ENCODE measurements at places on chromosomes 12 and 14. TPM values are rescaled to one million over a fixed set of nuclear protein-coding genes. Genes with fewer than 3 reads are reported as not detected.

FAM90A1 gene
- total RNA-seq, result not detected

- no peak for DNase-seq
Measured at GRCh38 chr12:114882083-114882482, 198.1 kb upstream of the TBX3 start.

- DNase-seq, result no peak
Measured at GRCh38 chr14:23125933-23126524, 7.0 kb upstream of the CEBPE start.

ACOT6 gene
- not detected for total RNA-seq

CCDC63 gene
- 0.24 TPM for total RNA-seq

DNA sequence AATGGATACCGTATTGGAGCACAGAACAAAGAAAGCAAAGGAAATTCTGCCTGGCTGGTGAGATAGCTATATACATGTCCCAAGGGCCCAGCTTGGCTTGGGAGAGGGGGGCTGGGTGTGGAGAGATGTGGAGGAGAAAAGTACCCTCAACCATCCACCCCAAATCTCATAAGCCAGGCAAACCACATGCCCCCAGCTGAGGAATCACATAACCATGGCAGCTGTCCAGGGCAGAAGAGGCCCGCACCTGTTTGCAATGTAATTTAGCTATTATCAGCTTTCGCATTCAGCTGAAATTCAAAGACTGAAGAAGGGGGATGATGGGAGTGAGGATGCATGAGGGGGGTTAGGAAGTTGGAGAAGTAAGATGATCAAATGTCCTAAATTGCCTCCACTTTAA is 196.1 kb downstream of the TBX5 start:
- no peak for DNase-seq

IL23A gene
- total RNA-seq, result 0.31 TPM

DNA sequence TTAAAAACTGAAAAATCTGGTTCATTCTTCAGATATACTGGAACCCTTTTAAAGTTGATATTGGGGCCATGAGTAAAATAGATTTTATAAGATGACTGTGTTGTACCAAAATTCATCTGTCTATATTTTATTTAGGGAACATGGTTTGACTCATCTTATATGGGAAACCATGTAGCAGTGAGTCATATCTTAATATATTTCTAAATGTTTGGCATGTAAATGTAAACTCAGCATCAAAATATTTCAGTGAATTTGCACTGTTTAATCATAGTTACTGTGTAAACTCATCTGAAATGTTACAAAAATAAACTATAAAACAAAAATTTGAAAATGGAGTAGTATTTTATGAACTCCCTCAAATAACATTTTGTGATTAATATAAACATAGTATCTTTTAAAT is 14.2 kb downstream of the PTGER2 start:
- DNase-seq, result no peak

DNA sequence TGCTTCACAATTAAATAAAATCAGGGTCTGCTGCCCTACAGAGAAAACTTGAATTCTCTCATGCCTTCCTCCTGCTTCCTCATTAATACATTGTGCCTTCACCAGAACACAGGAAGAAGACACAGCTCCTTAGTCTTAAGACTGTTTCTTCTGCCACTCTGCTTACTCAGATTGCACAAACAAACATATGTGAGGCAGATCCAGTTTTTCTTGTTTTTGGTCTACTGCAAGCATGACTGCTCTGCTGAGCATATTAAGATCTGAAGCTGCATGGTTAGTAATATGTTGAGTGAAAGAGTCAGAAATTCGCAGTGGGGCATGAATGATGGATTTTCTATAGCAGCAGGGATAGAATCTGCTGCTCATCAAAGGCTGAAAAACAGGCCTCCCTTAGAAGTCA is 321.1 kb upstream of the STXBP6 start:
- DNase-seq, result no peak

HOXC12 gene
- total RNA-seq, result not detected

DNA sequence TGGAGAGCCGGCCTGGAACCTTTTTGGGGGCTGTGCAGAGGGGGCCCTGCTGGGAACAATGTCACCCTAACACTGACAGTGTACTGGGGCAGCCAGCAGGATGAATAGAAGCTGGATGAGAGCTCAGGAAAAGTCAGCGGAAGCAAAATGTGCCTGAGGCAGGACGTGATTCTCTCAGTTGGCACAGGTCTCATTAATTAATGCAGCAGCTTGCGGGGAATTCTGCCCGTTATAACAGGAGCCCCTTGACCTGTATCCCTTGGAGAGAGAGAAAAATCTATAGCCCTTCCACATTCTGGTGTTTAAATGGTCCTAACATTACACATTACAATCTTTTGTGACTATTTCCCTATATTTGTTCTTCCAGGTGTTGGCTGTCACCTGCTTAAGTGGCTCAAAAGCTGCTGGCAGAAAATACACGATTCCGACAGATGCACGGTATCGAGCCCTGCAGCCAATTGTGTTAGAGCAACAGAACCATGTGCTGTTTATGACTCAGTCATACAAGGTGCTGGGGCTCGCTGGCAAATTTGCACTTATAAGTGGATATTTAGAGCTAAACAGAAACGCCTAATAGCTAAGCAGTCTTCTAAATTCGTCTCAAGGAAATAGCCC is 854.7 kb downstream of the AACS start:
- no peak for DNase-seq

GRCh38 chr12:49233842-49234526 is 30.9 kb upstream of the TUBA1C start:
- DNase-seq, result no peak

DNA sequence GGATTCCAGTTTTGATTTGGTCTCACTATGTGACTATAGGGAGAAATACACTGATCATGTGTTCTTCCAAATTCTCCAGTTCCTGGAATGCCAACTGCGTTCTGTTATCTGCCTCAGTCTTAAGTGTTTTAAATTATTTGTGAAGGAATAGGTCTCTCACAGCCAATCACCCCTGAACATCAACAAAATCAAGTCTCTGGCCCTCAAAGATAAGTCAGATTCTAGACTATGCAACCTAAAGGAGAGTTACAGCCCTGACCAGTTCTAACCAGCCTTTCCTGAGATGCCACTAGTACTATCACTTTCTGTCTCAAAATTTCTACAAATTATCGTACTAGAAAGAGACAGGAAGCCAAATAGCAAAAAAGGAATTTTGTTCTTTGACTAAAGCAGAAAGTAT is 22.3 kb downstream of the ZFC3H1 start:
- DNase-seq, result no peak

- no peak for DNase-seq
Measured at GRCh38 chr12:8064131-8064530, 2.0 kb downstream of the C3AR1 start.

GRCh38 chr12:68403711-68404110 is 71.5 kb upstream of the MDM1 start:
- DNase-seq, result no peak

COPS7A gene
- 41.8 TPM for total RNA-seq

- no peak for DNase-seq
Measured at GRCh38 chr14:75877292-75877691, 104.5 kb downstream of the TGFB3 start.

GRCh38 chr12:109191621-109192250 is 75.3 kb downstream of the ACACB start:
- DNase-seq, result no peak

DNA sequence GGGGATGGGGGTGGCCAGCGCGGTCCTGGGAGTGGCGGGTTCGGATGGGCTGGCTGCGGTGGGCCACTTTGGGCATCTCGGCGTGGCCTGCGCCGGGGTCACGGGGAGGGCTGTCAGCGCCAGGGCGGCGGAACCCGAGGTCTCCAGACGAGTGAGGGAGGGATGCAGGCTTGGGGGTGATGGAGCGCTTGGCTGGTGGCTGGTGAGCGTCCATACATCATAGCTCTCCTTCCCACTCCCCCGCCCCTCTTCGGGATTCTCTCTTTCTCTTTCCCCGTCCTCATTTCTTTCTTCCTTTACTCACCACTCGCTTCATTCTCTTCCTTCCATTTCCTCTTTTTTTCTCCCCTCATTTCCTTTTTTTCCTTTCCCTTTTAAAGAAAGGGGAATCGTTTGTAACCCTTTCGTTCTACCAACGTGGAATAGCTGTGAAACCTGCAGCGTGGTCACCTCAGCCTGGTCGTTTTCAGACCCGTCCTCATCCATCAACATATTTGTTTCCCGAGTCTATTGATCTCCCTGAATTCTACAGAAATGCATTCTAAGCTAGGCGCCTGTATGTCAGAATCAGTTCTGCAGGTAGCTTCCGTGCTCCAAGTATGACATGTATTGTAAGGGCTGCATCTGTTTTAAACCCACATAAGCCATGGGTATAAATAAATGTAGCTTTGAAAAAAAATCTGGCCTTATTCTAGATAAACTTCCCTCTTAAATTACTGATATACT is 260.3 kb upstream of the E2F7 start:
- DNase-seq, result peak; percentile 62

GRCh38 chr14:93720981-93721483 is 67.3 kb downstream of the PRIMA1 start:
- DNase-seq, result no peak

GRCh38 chr14:29895591-29896083 is 32.0 kb downstream of the PRKD1 start:
- DNase-seq, result no peak

DNA sequence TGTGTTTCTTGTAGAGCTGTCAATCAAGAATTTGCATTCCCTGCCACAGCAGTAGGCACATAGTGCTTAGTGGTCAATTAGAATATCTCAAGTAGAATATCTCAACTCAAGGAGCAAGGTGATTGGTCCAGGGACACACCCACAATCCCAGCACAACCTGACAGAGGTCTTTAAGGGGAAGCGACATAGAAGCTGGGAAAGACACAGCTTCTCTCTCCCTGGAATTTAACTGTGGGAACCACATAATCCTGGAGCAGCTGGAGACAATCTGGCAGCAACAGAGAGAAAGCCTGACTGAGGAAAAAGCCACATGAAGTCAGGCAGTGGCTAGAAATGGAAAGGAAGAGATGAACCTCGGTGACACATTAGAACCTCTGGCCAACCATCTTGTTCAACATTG is 85.7 kb upstream of the LMO3 start:
- peak; percentile 21 for DNase-seq

TSPAN19 gene
- 4.3 TPM for total RNA-seq

TMED8 gene
- total RNA-seq, result 23.5 TPM

DNA sequence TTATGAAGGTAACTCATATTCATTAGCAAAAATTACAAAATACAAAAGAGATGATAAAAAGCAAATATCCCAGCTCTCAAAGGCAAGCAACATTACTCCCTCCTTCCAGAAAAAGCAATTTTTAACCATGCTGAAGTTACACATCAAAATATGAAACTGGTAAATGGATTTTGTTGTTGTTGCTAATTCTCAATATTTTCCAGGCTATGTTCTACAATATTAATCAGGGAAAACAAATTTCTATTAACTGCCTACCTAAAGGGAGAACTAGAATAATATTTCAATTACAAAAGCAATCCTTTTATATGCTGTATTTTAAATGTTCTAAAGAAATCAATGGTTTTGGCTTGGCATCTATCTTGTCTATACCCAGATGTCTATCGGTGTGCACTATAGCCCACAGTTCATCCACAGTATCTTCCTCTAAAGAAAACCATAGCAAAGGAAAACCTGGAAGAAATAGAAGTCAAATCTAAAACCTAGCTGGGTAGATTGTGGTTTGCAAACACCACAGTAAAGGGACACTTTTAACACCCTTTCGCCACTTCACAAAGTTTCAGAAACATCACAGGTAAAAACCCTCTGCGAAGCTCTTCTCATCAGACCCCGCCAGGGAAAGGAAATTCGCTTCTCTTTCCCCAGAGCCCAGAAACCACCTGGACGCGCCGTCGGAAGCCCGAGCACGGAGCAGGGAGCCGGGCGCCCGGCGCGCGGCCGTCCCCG is 32.0 kb downstream of the TC2N start:
- DNase-seq, result no peak

- DNase-seq, result no peak
Measured at GRCh38 chr12:105504286-105504685, 173.8 kb downstream of the C12orf75 start.

GRCh38 chr14:73723797-73724661 is 9.8 kb upstream of the PNMA1 start:
- DNase-seq, result peak; percentile 38

- peak; percentile 96 for DNase-seq
Measured at GRCh38 chr12:55019784-55020183, at the start of gene NEUROD4. Gene NEUROD4, plus strand, starts transcription at chr12:55019974. Its CDS starts 6,466 bp downstream, at chr12:55026440.

DNA sequence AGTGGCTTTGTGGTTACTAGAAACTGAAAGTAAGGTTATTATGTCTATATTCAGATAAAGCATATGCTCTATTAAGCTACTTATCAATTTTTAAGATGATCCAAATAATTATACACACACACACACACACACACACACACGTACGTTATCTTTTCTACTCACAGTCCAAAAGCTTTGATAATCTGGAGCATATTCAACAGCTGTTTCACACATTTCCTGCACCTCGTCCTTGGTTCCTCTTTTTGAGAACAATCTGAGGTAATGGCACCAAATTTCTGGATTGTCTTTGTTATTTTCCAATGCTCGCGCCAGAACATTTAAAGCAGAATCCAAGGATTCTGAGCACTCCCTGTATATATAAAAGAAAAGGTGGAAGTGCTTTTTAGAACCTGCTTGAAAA is 37.5 kb downstream of the ZFC3H1 start:
- no peak for DNase-seq

DNA sequence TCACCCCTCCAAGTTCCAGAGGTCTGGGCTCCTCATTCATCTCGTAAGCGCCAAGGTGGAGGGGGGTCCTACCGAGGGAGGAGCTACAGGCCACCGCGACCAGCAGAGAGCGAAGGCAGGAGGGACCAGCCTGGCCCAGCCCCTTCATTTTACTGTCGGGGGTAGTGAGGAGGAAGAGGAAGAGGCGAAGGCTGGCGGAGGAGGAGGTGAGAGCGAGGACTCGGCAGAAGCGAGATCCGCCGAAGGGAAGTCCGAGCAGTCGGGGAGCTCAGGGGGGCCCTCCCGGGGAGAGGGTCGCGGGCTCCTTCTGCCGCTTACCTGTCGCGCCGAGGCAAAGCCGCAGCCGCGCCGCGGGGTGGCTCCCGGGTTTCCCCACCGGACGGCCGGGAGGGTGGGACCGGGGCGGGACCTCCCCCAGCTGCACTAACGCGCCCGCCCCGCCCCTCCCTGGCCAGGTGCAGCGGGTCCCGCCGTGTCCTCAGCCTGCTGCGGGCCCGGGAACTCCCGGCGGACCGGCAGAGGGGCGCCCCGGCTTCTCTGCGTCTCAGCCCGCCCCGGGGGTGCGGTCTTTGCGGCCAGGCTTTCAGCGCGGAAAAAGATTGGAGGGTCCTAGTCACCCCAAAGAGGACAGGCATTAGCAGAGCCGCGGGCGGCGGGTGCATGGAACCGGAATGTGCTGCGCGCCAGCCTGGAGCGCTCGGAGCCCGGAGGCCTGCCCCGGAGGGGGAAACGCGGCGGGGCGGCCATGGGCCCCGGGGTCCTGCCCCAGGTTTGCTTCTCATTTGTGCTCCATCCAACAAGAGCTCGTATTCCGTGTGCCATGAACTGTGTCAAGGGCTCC is at the start of gene GALNT6:
Gene GALNT6 (minus strand): TSS at position 124 of the 841 bp plus-strand sequence. CDS start 11,625 bp downstream, outside the sequence.
- DNase-seq, result peak; percentile 67

- DNase-seq, result no peak
Measured at GRCh38 chr12:84696281-84696680, 216.3 kb downstream of the SLC6A15 start.

GRCh38 chr14:54446161-54446693 is 5.1 kb upstream of the CNIH1 start:
- DNase-seq, result no peak

GRCh38 chr12:109100741-109101140 is 3.3 kb downstream of the UNG start:
- DNase-seq, result no peak

GRCh38 chr12:115473257-115473956 is 789.4 kb upstream of the TBX3 start:
- no peak for DNase-seq
